ENCODE measurements at places on chromosomes 1 and 21. TPM values are rescaled to one million over a fixed set of nuclear protein-coding genes. Genes with fewer than 3 reads are reported as not detected.
A peak's percentile ranks its signal among the peaks of the same experiment; 100 is the strongest.

The TRABD2B gene
- total RNA-seq: under 0.01 TPM

- no peaks in the 10 kb centered on the region for H3K27me3 ChIP-seq
- H3K4me1 ChIP-seq: peaks cover 7% of the 10 kb centered on the region
- peak overlapping the region; percentile 87 for H3K27ac ChIP-seq
- H3K36me3 ChIP-seq: peaks cover 6% of the 10 kb centered on the region
- peak overlapping the region; percentile 83 for H3K4me3 ChIP-seq
Observed at GRCh38 chr1:24644100-24644384, 940 bp downstream of the SRRM1 start.

- peak; percentile 57 for DNase-seq
- no peaks in the 10 kb centered on the region for H3K36me3 ChIP-seq
- H3K4me1 ChIP-seq: no peaks in the 10 kb centered on the region
- no peaks in the 10 kb centered on the region for H3K27me3 ChIP-seq
- no peak overlapping the region for H3K27ac ChIP-seq
- no peak overlapping the region for H3K4me3 ChIP-seq
Observed at GRCh38 chr1:64121766-64122385, 81.5 kb upstream of the UBE2U start.

DNA sequence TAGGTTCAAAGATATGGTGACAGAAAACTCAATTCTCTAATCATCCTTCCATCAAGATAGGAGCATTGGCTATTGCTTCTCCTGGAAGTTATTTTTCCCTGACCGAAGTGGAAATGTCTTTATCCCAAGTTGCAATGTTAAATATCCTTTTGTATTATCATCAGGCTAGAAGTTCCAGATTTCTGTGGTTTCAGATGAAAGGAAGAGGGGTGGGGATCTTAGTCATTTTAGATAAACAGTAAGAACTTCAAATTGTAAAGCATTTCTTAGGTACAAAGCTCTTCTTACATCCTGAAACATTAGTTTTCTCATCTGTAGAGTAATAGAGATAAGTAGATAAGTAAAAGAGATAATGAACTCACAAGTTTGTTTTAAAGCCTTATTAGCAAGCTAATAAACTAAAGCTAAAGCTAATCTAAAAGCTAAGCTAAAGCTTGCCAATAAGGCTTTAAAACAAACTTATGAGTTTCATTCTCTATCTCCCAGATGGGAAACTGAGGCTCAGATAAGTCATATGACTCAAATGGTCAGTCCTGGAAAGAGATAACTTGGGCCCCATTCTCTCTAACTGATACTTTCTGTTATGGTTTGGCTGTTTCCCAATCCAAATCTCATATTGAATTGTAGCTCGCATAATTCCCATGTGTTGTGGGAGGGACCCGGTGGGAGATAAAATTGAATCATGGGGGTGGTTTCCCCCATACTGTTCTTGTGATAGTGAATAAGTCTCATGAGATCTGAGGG is 99.2 kb upstream of the KCNK2 start:
- H3K36me3 ChIP-seq: no peaks in the 10 kb centered on the region
- no peaks in the 10 kb centered on the region for H3K27me3 ChIP-seq
- peak; percentile 22 for DNase-seq

- H3K27ac ChIP-seq: peak overlapping the region; percentile 86
- peaks cover 14% of the 10 kb centered on the region for H3K27me3 ChIP-seq
- DNase-seq: peak; percentile 91
- peak overlapping the region; percentile 46 for H3K4me3 ChIP-seq
- peaks cover 30% of the 10 kb centered on the region for H3K4me1 ChIP-seq
- H3K36me3 ChIP-seq: no peaks in the 10 kb centered on the region
Observed at GRCh38 chr1:31715087-31715872, 11.5 kb upstream of the COL16A1 start.

The FAM3B gene
- total RNA-seq: not detected

DNA sequence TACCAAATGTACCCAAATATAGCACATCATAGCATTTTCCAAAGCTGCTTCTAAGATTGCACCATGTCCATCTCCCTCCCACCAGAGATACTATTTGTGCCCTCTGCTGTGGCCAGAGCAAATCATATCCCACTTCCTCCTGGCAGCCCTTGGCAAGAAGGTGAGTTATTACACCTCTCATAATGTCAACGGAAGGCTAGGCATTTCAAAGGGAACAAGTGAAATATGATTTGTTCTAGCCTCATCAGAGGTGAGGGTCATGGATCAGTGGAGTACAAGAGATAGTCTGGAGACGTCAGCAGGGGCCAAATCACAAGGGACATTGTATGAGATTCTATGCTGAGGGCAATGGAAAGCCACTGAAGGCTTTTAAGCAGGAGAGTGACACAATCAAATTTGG is 90.2 kb upstream of the BCAR3 start:
- H3K36me3 ChIP-seq: no peaks in the 10 kb centered on the region
- H3K4me3 ChIP-seq: no peak overlapping the region
- no peak overlapping the region for H3K27ac ChIP-seq
- DNase-seq: no peak

All from fibroblast of lung (primary cell).